ENCODE measurements at places on chromosomes 7 and 10. TPM values are rescaled to one million over a fixed set of nuclear protein-coding genes. Genes with fewer than 3 reads are reported as not detected.

- no peak for DNase-seq
Observed at GRCh38 chr10:132984801-132985545, 42.6 kb upstream of the CFAP46 start.

DNA sequence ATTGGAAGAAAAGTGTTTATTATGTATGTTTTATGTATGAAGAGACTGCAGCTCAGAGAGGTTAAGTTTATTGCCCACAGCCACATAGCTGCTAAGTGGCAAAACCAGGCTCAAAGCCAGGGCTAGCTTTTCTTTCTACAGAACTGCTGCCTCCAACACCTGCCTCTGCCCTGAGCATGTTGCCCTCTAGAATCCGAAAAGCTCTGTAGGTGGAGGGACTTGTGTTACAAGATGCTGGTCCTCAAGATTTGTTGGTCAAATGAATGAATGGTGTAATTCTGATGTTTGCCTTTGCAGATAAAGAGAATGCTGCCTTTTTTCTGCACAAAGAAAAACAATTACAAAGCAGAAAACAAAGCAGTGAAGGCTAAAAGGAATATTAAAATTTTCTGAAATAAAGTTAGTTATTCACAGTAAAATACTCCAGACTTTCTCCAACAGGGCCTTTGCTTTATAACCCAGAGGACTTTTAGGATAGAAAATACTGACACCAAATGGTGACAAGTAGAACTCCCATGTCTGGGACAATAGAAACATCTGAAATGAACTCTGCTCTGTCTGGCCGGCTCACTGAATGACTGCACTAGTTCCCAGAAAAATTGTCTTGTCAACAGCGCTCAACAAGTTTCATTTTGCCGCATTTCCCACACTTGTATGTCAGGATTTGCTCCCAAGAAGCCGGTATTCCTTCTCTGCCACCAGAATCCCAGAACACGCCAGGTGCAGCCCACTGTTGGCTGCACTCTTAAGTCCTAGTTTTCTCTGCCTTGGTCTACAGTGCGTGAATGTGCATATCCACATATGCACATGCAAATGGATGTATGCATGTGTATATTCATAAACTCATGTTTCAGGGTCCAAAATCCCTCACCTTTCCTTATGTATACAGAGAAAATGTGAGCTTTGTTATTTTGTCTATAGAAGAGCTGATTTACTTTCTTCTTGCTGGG is 11.0 kb upstream of the DNTT start:
- no peak for DNase-seq

DNA sequence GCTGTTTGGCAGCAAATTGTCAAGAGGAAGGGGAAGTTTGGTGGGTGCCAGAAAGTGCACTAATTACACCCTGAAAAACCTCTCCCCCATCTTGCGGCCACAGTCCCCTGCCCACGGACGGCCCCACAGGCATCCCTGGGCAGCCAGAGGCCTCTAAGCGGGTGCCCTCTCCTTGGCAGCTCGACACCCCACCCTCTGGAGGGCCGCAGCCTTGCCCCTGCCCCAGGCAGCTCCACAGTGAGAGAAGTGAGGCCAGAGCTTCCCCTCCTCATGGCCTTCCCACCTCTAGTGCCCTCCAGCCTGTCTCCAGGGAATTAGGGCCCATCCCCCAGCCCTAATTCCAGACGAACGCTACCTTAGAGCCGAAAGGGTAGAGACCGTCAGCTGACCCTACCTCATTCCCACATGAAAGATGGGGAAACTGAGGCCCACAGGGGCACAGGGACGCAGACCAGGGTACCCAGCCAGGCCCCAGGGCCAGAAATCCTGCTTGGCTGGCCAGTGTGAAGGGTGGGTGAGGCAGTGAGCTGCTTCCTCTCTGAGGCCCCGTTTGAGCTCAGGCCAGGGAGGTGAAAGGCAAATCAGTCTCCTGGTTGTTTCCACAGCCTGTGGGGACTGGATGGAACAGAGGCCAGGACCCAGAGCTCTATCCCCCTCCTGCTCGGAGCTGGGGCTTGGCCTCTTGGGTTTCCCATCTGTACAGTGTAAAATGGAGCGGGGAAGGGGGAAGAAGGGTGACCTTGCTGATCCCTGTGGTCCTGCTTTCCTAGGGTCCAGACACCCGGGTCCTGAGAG is 10.0 kb downstream of the ZCCHC24 start:
- peak; percentile 70 for DNase-seq

- DNase-seq = no peak
Observed at GRCh38 chr7:24788961-24789576, 31.8 kb upstream of the GSDME start.

DNA sequence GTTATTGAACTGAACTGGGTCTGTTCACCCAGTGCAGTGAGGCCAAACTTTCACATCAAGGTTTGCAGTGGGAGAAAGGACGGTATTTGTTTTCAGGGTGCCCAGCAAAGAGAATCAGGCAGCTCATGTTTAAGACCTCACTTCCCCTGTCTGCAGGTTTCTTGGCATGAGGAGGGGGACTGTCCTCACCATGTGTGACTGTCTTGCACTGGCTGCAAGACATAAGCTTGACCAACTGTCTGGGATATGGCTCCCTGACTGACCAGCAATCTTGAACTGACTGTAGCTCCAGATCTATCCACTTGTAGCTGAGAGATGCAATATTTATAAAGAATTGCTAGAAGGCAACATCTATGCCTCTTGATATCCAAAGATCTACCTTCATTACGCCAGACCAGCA is 39.9 kb downstream of the RAMP3 start:
- no peak for DNase-seq

DNA sequence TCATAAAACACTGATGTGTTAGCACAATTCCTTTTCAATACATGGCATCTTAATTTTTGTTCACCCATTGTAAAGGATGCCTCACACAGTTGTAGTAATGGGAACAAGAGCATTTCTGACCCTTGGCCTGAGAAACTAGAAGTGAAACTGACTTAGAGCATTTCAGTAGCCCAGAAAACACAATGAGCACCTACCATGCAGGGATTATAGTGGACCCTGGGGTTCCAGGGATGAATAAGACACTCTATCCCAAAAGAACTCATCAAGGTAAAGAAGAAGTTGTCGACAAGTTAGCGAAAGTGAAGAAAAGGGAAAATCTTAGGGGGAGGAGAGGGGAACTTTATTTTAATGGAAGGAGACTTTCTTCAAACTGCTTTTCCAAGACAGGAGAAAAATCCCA is 125.6 kb downstream of the NT5C2 start:
- DNase-seq = no peak

The TRIL gene
- total RNA-seq = 6.2 TPM

- peak; percentile 1 for DNase-seq
Observed at GRCh38 chr10:75051308-75051707, 60.1 kb upstream of the SAMD8 start.

GRCh38 chr10:62996925-62997324 is 136.2 kb upstream of the NRBF2 start:
- DNase-seq = no peak

- DNase-seq = peak; percentile 31
Observed at GRCh38 chr10:121928528-121928884, 675 bp upstream of the ATE1 start.

GRCh38 chr7:69878015-69878414 is 279.7 kb downstream of the AUTS2 start:
- no peak for DNase-seq

- DNase-seq = no peak
Observed at GRCh38 chr7:134622303-134622995, 24.2 kb upstream of the BPGM start.

The MYL10 gene
- not detected for total RNA-seq

The LSM5 gene
- total RNA-seq = 82.0 TPM

- no peak for DNase-seq
Observed at GRCh38 chr10:118472415-118473304, 122.8 kb downstream of the PRLHR start.

The PRPS1L1 gene
- total RNA-seq = not detected

- DNase-seq = peak; percentile 54
Observed at GRCh38 chr7:151013733-151014497, 10.4 kb downstream of the ATG9B start.

DNA sequence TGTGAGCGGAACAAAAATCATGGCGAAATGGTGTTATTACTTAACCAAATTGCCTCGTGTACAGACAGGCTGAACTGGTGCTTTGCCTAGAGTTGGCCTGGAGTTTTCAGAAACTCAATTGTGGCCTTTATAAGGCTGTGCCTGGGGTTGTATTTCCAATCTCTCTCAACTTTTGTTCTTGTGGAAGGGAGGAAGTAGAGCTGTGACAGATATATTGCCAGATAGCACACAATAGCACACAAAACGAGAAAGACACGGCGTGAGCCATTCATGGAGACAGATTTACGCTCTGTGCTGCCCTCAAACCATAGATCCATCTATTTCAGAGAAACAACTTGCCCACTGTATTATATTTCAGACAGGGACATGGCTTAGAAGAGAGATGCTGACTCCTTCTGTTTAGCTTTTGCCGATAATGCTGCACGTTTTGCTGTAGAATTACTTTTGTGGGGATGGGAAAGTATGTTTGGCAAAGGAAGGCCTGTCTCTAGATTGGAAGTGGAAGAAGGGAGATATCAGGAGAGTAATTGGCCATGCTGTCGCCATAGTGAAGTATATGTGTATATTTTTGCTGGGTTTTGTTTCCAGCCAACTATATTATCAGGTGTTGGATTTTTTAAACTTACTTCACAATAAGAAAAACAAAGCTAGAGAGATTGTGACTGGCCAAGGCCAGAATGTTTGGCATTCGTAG is 80.4 kb downstream of the AUTS2 start:
- no peak for DNase-seq

GRCh38 chr7:28754447-28754846 is 203.7 kb downstream of the TRIL start:
- DNase-seq = no peak

The AUTS2 gene
- 58.2 TPM for total RNA-seq

DNA sequence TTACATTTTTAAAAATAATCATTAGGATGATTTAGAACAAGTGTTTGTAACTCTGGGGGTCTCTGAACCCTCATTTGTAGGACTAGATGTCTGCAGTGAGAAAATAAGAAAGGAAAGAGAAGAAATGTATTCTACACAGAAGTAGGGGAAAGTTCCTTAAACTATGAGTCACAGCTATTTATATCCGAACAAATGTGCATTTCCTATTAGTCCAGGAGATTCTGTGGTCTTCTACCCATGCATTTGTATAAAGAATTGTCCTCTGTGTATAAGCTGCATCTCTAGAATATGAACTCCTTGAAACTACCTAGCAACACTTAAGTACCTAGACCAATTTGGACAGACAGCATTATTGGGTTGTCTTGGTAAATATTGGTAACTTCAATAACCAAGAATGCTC is 15.9 kb upstream of the CD36 start:
- no peak for DNase-seq

GRCh38 chr10:9097206-9097990 is 1042.9 kb downstream of the GATA3 start:
- no peak for DNase-seq

DNA sequence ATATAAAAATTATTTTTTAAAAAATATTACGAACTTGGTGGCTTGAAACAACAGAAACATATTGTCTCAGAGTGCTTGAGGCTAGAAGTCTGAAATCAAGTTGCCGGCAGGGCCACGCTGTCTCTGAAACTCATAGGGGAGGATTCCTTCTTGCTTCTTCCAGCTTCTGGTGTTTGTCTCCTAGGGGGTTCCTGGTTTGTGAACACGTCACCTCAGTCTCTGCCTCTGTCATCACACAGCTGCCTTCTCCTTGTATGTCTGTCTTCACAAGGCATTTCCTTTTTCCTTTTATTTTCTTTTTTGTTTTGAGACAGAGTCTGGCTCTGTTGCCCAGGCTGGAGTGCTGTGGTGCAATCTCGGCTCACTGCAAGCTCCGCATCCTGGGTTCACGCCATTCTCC is 12.7 kb upstream of the SNX8 start:
- no peak for DNase-seq

The IL6 gene
- not detected for total RNA-seq

DNA sequence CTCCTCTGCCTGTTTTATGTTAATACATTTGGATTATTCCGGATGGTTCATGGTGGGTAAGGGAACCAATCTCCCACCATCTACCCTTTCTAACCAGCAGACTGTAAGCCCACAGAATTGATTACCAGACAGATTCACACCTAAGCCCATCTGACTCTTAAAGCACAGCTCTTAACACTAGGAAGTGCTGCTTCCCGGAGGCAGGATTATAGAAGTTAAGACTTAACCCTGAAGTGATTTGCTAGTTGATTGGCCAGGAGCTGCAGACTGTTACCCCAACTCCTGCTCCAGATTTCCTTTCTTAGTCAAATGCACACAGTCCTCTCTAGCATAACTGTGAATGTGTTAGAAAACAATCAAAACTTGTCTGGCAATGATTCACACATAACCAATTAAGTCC is 221.7 kb downstream of the CDK14 start:
- DNase-seq = no peak

DNA sequence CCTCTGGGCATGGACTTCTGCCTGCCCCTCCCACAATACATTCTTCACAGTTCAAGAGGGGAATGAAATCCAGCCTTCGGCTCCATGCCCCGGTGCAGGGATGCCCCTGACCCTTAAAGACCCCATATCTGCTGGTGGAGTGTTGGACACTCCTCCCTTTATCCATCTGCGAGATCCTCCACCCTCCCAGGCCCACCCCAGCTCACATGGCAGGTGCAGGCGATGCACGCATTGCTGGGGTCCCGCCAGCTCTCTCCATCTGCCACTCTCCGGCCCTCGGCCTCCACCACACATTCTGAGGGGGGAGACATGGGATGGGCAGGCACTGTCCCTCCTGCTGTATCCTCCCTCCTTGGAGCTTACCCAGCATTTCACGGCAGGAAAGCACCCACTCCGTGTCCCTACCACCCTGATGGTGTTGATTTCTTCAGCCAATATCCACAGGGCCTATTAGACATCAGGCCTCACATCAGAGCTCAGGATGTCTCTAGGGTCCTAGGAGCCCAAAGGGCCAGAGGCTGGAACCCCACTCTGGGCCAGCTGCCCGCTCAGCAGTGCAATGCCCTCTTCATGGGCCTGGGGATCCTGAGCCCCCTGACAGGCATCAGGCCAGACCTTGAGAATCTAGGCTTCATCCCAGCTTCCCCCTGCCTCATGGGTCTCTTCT is 18.3 kb downstream of the ATP6V1F start:
- DNase-seq = no peak

DNA sequence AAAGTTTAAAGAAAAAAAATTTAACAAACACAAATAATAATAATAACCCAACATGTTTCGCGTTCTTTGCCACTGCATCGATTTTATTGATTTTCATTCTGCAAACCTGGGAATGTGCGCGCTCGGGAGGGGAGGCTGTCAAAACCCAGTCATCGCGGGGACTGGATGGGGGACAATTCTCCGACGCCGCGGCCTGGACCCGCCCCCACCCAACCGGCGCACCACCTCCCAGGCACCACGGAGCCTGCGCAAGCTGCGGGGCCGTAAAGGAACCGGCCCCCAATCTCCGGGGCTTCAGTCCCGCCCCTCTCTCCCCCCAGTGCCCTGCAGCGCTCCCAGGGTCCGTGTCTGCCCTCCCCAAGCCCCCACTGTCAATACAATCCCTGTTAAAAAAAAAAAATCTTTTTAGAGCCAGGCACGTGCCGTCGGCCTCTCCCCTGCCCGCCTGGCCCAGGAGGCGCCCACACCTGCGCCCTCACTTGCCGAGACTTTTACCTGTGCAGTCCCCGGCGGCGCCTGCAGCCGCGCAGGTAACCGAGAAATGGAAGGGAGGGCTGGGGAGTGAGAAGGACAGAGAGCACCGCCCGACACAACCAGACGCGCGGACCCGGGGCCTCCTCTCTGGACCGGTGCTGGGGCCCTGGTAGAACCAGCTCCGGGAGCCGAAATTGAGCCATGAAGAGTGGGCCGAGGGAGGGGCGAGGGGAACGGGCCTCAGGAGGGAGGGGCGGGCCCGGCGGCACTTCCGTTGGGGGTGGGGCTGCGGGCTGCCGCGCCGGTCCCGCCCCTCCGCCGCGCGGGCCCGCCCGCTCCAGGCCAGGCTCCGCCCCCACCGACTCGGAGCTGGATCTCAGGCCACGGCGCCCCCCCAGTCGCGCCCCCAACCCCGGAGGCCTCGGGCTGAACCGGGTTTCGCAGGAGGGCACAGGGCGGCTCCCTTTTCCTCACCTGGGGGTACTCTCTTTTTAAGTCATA is 7.6 kb upstream of the ZNF503 start:
- DNase-seq = peak; percentile 81

All from uterus (tissue), 4 donors.